ENCODE measurements at places on chromosomes 4 and X.

GRCh38 chr4:19329631-19330030 is 922.1 kb upstream of the SLIT2 start:
- no peak for DNase-seq

GRCh38 chr4:39415678-39416283 is 9.1 kb downstream of the KLB start:
- DNase-seq, result no peak

DNA sequence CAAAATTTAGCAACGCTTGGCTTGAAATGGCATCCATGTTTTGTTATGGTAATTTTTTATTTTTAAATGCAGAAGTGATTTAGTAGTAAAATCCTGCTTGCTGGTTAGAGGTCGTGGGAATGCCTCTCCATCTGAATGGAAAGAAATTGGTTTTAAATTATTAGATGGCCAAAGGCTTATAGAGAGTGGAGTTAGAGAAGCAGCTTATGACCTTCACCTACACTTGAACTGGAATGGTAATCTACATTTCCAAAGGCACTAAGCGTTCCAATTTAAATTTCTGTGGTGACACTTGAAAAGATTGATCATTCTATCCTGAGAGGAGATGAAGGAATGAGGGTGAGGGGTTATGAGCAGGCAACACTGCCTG is 280.7 kb downstream of the RAPGEF2 start:
- DNase-seq, result no peak

DNA sequence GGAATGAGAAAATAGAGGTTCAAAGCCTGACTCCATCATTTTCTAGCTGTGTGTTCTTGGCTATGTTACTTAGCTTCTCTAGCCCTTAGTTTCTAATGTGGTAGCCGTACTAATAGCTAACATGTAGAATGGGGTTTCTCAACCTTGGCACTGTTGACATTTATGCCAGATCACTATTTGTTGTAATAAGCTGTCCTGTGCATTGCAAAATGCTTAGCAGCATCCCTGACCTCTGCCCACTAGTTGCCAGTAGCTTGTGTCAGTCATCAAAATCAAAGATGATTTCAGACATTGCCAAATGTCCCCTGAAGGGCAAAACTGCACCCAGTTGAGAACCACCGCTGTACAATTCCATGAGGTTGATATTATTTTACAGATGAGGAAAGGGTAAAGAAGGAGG is 18.3 kb upstream of the ADAMTS3 start:
- no peak for DNase-seq

- no peak for DNase-seq
Observed at GRCh38 chr4:576991-577498, 950 bp upstream of the TMEM271 start.

GRCh38 chrX:118742176-118742575 is 14.8 kb downstream of the IL13RA1 start:
- no peak for DNase-seq

- no peak for DNase-seq
Observed at GRCh38 chr4:175998782-175999181, 66.9 kb upstream of the WDR17 start.

DNA sequence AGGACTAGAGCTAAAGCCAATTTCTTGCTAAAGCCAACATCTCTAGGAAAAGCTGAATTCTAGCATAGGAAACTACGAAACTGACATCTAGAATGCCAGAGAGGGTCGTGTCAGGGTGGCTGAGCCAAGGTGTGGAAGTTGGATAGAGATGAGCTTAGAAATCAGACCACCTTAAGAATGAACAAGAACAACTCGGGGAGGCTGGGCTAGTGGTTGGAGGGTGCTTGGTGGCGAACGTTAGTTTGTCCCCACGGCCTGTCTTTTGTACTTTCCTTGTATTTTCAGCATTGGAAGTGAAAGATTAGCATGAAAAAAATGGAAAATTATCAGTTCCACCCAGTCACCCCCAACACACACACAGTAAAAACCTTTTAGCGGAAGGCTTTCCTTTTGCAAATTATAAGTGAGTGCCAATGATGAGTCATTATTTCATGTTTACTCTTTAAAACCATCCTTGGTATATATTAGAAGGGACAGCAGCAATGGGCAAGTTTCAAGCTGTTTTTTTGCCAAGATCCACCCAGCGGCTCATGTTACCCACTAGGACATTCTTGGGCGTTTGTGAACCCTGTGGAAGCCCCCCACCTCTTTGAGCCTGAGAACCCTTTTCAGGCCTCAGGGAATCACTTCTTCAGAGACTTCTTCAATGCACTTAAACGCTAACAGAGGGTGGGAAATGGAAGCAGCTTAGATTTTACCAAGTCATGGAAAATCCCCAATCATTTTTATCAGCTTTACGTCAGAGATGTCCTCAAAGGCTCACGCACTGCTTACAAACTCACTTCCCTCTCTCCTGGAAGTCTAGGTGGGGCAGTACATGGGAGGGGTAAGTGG is 4.9 kb upstream of the PPEF1 start:
- no peak for DNase-seq

- no peak for DNase-seq
Observed at GRCh38 chr4:122218762-122219161, 66.6 kb downstream of the BLTP1 start.

- peak; percentile 2 for DNase-seq
Observed at GRCh38 chrX:76279007-76279406, 106.1 kb downstream of the PBDC1 start.
